Activated CD4-positive, alpha-beta T cell treated with anti-CD3 and anti-CD28 coated beads, Interleukin-2, amount 10 ng/mL, durations not matched to agents 7 days and 5 days (primary cell): ENCODE measurements at places on chromosomes 4 and X. TPM values are rescaled to one million over a fixed set of nuclear protein-coding genes. Genes with fewer than 3 reads are reported as not detected.

The P2RY4 gene
- 0.25 TPM for total RNA-seq

The FUNDC1 gene
- total RNA-seq = 12.8 TPM

- no peaks in the 10 kb centered on the region for H3K36me3 ChIP-seq
- no peak overlapping the region for H3K4me3 ChIP-seq
- no peak for DNase-seq
- no peaks in the 10 kb centered on the region for H3K4me1 ChIP-seq
These were observed 54.7 kb upstream of the EPHA5 start for GRCh38 chr4:65724973-65725372.

DNA sequence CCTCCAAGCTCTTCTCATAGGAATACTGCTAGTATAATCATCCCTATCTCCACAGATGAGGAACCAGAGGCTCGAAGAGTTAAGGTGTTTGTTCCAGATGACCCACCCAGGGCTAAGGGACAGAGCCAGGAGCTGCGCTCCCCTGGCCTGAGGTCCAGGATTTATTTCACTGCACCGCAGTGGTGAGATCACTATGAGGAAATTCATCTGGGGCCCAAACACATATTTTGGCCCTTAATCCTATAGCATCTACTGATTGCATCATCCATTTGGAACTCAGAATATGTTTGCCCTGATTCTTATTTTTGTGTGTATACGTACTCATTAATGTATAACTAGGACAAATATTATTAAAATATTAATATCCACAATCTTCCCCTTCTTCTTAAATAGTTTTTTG is 100.1 kb upstream of the RBPJ start:
- no peak for DNase-seq
- peaks cover 6% of the 10 kb centered on the region for H3K27me3 ChIP-seq
- H3K4me3 ChIP-seq = no peak overlapping the region
- no peaks in the 10 kb centered on the region for H3K36me3 ChIP-seq
- no peak overlapping the region for H3K27ac ChIP-seq

- no peaks in the 10 kb centered on the region for H3K27me3 ChIP-seq
- H3K4me1 ChIP-seq = no peaks in the 10 kb centered on the region
- H3K27ac ChIP-seq = no peak overlapping the region
These were observed 76.8 kb downstream of the EVC2 start for GRCh38 chr4:5631352-5632065.

DNA sequence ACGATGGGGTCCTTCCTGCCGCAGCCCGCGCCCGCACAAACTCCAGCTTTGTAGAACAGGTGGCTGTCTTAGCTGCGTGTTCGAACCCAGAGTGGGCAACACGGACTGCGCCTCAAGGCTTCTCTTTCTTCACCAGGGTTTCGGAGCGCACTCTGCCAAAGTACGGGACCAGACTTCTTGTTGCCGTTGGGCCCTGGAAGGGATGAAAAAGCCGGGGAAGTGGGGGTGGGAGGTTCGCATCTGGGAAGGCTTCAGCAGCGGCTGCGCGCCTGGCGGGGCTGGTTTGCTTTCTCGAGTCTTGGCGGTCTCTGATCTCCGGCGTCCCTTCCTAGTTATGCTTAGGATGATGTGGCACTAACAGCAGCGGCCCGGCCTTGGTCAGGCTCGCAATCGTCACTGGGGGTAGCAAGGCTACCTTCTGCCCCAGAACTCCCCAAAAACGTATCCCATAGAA is 673 bp downstream of the PARM1 start:
- no peak overlapping the region for H3K27ac ChIP-seq
- H3K4me3 ChIP-seq = peak overlapping the region; percentile 33
- peaks cover 14% of the 10 kb centered on the region for H3K4me1 ChIP-seq

GRCh38 chr4:168129046-168129772 is 36.9 kb downstream of the ANXA10 start:
- no peak overlapping the region for H3K27ac ChIP-seq
- no peak for DNase-seq
- no peak overlapping the region for H3K4me3 ChIP-seq
- peaks cover 5% of the 10 kb centered on the region for H3K27me3 ChIP-seq
- H3K36me3 ChIP-seq = no peaks in the 10 kb centered on the region
